Neural crest cell (in vitro differentiated cells): ENCODE measurements at places on chromosomes 7 and 10. TPM values are rescaled to one million over a fixed set of nuclear protein-coding genes. Genes with fewer than 3 reads are reported as not detected.

The EPO gene
- total RNA-seq = 0.23 and 0.30 TPM in 2 replicates

- no peak for DNase-seq
Observed at GRCh38 chr7:134722786-134723322, 56.6 kb upstream of the CALD1 start.

- peak; percentile 23 for DNase-seq
Observed at GRCh38 chr10:124092250-124092859, 1.0 kb downstream of the CHST15 start.

The CPEB3 gene
- 1.4 and 1.6 TPM in 2 replicates for total RNA-seq

- DNase-seq = no peak
Observed at GRCh38 chr10:102876747-102877153, 7.5 kb downstream of the AS3MT start.
